ENCODE measurements at places on chromosomes 6 and 20.
A peak's percentile ranks its signal among the peaks of the same experiment; 100 is the strongest.

- ATAC-seq: no peak
Observed at GRCh38 chr20:47964149-47964548, 178.9 kb upstream of the SULF2 start.

GRCh38 chr6:168950858-168951214 lies 302.8 kb downstream of the THBS2 start:
- peak; percentile 43 for ATAC-seq

DNA sequence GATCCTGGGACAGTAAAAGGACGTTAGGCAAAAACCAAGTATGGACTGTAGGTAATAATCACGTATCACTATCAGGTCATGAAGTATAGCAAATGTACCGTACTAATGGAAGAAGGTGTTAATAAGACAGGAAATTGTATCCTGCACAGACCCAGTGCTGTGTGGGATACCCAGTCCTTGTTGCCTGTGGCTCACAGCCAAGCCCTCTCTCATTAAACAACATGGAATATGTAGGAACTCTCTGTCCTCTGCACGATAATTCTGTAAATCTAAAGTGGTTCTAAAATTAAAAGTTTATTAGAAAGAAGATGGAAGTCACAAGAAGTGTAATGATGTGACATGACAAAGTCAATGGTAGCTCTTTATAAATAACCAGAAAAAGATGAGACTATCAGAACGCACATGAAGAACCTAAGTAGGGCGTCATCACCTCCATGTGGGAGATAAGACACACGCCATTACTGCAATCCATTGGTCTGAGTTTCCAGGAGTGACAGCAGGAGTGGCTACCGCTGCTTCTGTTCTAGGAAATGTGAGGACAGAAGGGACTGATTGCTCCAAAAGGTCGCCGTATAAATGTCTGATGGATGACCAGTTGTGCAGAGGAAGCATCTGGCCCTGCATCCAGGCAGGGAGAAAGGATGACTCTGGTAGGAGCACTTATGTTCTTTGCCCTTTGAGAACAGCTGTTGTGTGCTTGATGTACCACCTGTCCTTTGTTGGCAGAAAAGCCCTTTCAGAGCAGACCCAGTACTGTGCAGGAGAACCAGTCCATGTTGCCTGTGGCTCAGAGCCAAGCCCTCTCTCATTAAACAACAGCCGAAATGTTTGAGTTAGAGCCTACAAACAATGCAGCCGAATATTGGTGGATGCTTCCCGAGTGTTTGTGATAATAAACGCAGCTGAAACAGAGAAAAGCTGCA lies 125.6 kb downstream of the FIG4 start:
- ATAC-seq: no peak

GRCh38 chr6:54335871-54336270 lies 27.6 kb downstream of the TINAG start:
- ATAC-seq: no peak

GRCh38 chr6:87661503-87661902 lies 40.5 kb downstream of the AKIRIN2 start:
- no peak for ATAC-seq

DNA sequence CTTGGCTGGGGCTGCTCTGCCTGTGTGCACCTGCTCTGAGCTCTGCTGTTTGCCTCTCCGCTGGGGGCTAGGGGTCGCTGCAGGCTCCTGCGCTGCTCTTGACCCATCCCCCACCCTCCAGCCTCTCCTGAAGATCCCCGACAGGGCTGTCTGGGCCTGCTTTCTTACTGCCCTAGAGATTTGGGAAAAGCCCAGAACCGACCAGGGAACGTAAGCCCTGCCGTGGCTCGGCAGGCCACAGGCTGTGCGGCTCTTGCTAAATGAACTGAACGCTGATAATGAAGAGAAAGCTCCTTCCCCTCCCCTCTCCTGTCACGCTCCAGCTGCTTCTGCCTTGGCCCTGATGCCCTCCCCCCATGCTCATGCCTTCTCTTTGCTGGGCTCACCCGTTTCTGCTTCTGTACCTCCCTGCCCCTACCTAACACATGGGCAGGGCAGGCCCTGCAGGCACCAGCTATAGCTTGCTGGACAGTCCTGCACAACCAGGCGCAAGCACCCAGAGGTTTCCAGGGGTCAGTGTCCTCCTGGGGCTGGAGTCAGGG lies 32.0 kb upstream of the PCMTD2 start:
- peak; percentile 77 for ATAC-seq

- ATAC-seq: peak; percentile 85
Observed at GRCh38 chr6:75349262-75349984, 64.8 kb upstream of the TMEM30A start.

- ATAC-seq: peak; percentile 46
Observed at GRCh38 chr6:149317644-149318571, at the start of gene TAB2. Gene TAB2, plus strand, starts transcription at chr6:149317712. Its CDS starts 52,286 bp downstream, at chr6:149369998.

GRCh38 chr6:26493258-26493657 lies 6.8 kb upstream of the BTN1A1 start:
- ATAC-seq: no peak

- ATAC-seq: no peak
Observed at GRCh38 chr6:7417684-7418083, 28.1 kb downstream of the RIOK1 start.

GRCh38 chr6:169725125-169726048 lies 1.1 kb upstream of the PHF10 start:
- peak; percentile 21 for ATAC-seq

GRCh38 chr6:3406891-3407809 lies 49.7 kb downstream of the SLC22A23 start:
- ATAC-seq: no peak

DNA sequence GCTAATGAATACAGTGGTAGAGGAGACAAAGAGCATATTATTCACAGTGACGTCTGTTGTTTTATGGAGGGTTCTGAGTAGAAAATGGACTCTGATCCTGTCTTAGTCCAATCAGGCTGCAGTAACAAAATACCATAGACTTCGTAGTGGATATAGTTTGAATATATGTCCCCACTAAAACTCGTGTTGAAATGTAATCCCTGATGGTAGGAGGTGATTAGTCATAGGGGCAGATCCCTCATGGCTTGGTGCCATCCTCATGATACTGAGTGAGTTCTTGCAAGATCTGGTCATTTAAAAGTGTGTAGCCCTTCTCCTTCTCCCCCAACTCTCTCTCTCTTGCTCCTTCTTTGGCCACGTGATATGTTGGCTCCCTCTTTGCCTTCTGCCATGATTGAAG lies 82.5 kb downstream of the CD83 start:
- peak; percentile 62 for ATAC-seq

DNA sequence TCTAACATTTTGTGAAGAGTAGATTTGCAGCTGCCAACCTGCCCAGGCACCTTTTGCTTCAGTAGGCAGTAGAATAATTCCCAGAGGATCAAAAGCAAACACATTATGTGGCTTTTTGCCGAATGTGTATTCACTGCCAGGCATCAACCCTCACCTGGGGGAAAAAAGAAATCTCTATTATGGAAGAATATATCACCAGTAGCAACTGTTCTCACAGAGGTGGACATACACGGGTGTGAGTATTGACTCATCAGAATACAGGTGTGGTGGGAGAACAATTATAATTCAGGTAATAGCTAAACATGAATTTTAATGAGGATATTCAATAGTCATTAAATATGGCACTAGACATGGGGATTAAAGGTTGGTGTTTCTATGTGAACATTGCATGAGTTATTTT lies 910.7 kb downstream of the TFAP2A start:
- no peak for ATAC-seq

- no peak for ATAC-seq
Observed at GRCh38 chr6:31379850-31380249, 22.9 kb upstream of the HLA-B start.

DNA sequence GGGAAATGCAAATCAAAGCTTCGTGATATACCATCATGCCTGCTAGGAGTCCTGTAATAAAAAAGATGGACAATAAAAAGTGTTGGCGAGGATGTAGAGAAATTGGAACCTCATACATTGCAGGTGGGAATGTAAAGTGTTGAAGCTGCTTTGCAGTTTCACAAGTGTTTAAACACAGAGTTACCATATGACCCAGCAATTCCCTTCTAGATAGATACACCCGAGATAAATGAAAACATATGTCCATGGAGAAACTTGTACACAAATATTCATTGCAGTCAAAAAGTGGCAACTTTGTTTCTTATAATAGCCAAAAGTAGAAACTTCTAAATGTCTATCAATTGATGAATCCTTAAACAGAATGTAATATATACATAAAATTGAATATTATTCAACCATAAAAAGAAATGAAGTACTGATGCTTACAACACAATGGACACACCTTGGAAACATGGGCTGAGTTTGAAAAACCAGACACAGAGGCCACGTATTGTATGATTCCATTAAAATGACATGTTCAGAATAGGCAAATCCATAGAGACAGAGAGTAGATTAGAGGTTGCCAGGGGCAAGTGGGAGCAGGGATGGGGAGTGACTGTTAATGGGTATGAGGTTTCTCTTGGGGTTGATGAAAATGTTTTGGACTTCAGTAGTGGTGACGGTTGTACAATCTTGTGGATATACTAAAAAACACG lies 20.8 kb upstream of the ERVFRD-1 start:
- peak; percentile 82 for ATAC-seq

DNA sequence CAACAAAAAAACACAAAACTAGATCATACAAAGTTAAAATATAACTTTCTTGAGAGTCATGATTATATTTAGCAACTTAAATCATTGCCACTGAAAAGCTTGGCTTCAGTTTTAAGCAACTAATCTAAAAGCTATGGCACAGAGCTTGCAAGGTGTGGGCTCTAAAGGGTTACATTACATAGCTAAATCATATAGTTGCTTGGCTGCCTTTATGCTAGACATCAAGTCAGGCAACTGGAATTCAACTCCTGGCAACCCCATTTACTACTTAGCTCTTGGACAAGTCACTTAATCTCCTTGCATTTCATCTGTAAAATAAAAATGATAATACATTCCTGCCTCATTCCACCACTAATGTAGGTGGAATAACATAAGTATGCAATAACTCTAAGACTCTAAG lies 40.9 kb upstream of the GCM1 start:
- peak; percentile 59 for ATAC-seq

- ATAC-seq: peak; percentile 2
Observed at GRCh38 chr20:62495749-62496567, 20.2 kb upstream of the GATA5 start.

- ATAC-seq: no peak
Observed at GRCh38 chr20:53738945-53739798, 145.5 kb upstream of the ZNF217 start.

- ATAC-seq: no peak
Observed at GRCh38 chr6:119255492-119255891, 94.1 kb downstream of the MAN1A1 start.

DNA sequence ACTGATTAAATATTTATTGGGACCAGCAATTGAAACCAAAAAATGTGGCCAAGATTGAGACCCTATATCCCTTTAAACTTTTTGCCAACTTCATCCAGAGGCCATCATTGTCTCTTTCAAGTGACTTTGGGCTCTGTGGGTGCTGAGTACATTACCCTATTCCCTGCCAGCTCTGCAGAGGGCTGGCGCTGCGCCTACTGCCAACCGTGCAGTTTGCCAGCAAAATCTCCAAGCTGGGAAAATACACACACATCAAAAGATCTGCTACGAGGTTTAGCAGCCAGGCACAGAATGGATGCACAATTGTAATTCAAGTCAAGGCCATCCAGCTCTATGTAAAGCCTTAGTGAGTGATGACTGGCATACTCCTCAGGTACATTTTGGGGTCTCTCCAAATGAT lies 125.0 kb downstream of the CBLN4 start:
- ATAC-seq: no peak

GRCh38 chr6:46352541-46353268 lies 138.5 kb downstream of the RCAN2 start:
- ATAC-seq: no peak

DNA sequence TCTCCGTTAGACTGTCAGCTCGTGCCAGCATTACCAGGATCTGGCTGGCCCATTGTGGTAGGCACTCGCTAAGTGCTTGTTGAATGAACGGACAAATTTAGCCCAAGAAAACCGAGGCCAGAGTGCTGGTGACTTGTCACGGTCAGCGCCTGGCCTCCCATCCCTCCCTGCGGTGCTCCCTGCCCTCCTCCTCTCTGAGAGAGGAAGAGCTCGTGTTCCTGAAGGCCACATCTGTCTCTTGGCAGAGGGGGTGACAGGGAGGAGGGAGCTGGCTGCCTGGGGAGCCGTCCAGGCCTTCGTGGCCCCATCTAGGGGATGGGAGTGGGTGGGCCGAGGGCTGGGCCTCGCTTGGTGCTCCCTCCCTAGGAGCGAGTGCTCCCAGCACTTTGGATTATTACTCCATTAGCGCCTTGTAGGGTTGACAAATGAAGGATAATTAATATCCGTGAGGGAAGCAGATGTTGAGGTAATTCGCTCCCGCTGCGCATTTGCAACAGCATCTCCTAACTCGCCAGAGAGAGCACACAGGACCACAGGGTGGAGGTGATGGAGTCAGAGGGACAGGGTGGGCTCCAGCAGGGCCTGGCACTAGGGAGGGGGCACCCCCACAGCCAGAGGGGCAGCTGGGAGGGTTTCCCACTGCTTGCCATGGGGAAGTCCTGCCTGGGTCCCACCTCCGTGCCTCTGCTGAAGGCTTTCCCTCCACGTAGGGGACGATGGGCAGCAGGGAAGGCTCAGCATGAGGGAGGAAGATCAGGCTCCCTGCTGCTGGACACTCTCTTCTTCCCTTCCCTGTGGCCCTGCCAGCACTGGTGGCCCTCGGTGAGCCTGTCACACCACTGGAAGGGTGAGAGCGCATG lies 37.0 kb downstream of the VSTM2L start:
- peak; percentile 49 for ATAC-seq
